Myocyte (in vitro differentiated cells): ENCODE measurements at places on chromosomes 1 and 21. TPM values are rescaled to one million over a fixed set of nuclear protein-coding genes. Genes with fewer than 3 reads are reported as not detected.

The VHLL gene
- not detected in 2 replicates for total RNA-seq

The BCAR3 gene
- total RNA-seq = 46.6 and 59.6 TPM in 2 replicates

The TNFRSF1B gene
- total RNA-seq = 0.26 and 1.3 TPM in 2 replicates

The S100A7 gene
- not detected in 2 replicates for total RNA-seq

The HSD3B1 gene
- not detected in 2 replicates for total RNA-seq

The TDRD5 gene
- total RNA-seq = not detected in 2 replicates

The SH2D5 gene
- total RNA-seq = 0.47 and 1.5 TPM in 2 replicates

The PGLYRP4 gene
- not detected in 2 replicates for total RNA-seq

The WNT2B gene
- total RNA-seq = 0.31 and 0.67 TPM in 2 replicates

The CD55 gene
- total RNA-seq = 14.2 and 29.7 TPM in 2 replicates

The RGS8 gene
- not detected in 2 replicates for total RNA-seq

The MR1 gene
- total RNA-seq = 10.4 and 11.8 TPM in 2 replicates

The PODN gene
- total RNA-seq = 0.48 and 2.1 TPM in 2 replicates

The FCMR gene
- not detected in 2 replicates for total RNA-seq

The DENND2C gene
- 11.3 and 17.1 TPM in 2 replicates for total RNA-seq

The C8A gene
- not detected in 2 replicates for total RNA-seq

The SLC25A44 gene
- 12.5 and 15.9 TPM in 2 replicates for total RNA-seq

The PDPN gene
- total RNA-seq = 0.99 and 2.7 TPM in 2 replicates

The COL24A1 gene
- 1.3 and 1.7 TPM in 2 replicates for total RNA-seq

The CNST gene
- 14.5 and 21.6 TPM in 2 replicates for total RNA-seq

The OSCP1 gene
- total RNA-seq = 9.4 and 11.4 TPM in 2 replicates

The CAMTA1 gene
- 68.9 and 71.7 TPM in 2 replicates for total RNA-seq

The HES3 gene
- total RNA-seq = not detected in 2 replicates

The TMEM82 gene
- total RNA-seq = not detected in 2 replicates

The ADGRL2 gene
- total RNA-seq = 1.8 and 2.0 TPM in 2 replicates

The ADAM30 gene
- total RNA-seq = not detected in 2 replicates

The RIT1 gene
- 66.8 and 72.0 TPM in 2 replicates for total RNA-seq

The ATAD3C gene
- not detected in 2 replicates for total RNA-seq

The IFNAR1 gene
- total RNA-seq = 13.6 and 16.2 TPM in 2 replicates

The DSCAM gene
- 0.05 TPM in 1 of 2 replicates, not detected in the other for total RNA-seq

The NUP210L gene
- 0.13 TPM in 1 of 2 replicates, not detected in the other for total RNA-seq

The OPRD1 gene
- total RNA-seq = not detected in 2 replicates

The TENT5C gene
- total RNA-seq = not detected in 2 replicates

The ABCA4 gene
- 0.08 and 0.52 TPM in 2 replicates for total RNA-seq

The SYTL1 gene
- 0.05 TPM in 1 of 2 replicates, not detected in the other for total RNA-seq

The PLEKHN1 gene
- total RNA-seq = 0.24 TPM in 1 of 2 replicates, not detected in the other

The FAM163A gene
- not detected in 2 replicates for total RNA-seq

The RAB3B gene
- total RNA-seq = 0.78 and 0.88 TPM in 2 replicates

The FAM110D gene
- total RNA-seq = not detected in 2 replicates

The CITED4 gene
- 4.9 and 5.0 TPM in 2 replicates for total RNA-seq

The BRDT gene
- not detected in 2 replicates for total RNA-seq

The ITLN1 gene
- not detected in 2 replicates for total RNA-seq

The ZSCAN20 gene
- 5.6 and 5.8 TPM in 2 replicates for total RNA-seq

The FAM78B gene
- total RNA-seq = not detected in 2 replicates

The OR2T35 gene
- total RNA-seq = not detected in 2 replicates

The OR6N1 gene
- total RNA-seq = not detected in 2 replicates

The SPRR1B gene
- total RNA-seq = not detected in 2 replicates

The COL9A2 gene
- total RNA-seq = 0.24 and 0.94 TPM in 2 replicates

The SPRR1A gene
- total RNA-seq = not detected in 2 replicates

The KCNQ4 gene
- total RNA-seq = 79.4 and 152 TPM in 2 replicates

The TMPRSS3 gene
- total RNA-seq = not detected in 2 replicates

The RUNX3 gene
- total RNA-seq = not detected in 2 replicates

The UMODL1 gene
- total RNA-seq = not detected in 2 replicates

The ATP1A2 gene
- 28.2 and 60.4 TPM in 2 replicates for total RNA-seq

The MPL gene
- 0.08 TPM in 1 of 2 replicates, not detected in the other for total RNA-seq
